Daoy (cell line): ENCODE measurements at places on chromosomes 1 and 21. TPM values are rescaled to one million over a fixed set of nuclear protein-coding genes. Genes with fewer than 3 reads are reported as not detected.

The KCNJ15 gene
- total RNA-seq = 35.4 and 44.6 TPM in 2 replicates

The PRKAA2 gene
- total RNA-seq = 6.2 and 7.5 TPM in 2 replicates

The KRTAP19-1 gene
- total RNA-seq = not detected in 2 replicates

The SAMSN1 gene
- total RNA-seq = 0.63 TPM in 1 of 2 replicates, not detected in the other

The CLCA2 gene
- not detected in 2 replicates for total RNA-seq

The FCRL6 gene
- total RNA-seq = not detected in 2 replicates

The C1orf185 gene
- not detected in 2 replicates for total RNA-seq
